ENCODE measurements at places on chromosomes 2 and 18. TPM values are rescaled to one million over a fixed set of nuclear protein-coding genes. Genes with fewer than 3 reads are reported as not detected.

Gene IFIH1
- total RNA-seq, result 7.8 TPM

Gene GALR1
- not detected for total RNA-seq

Gene TMEM200C
- 6.5 TPM for total RNA-seq

Gene ERFE
- total RNA-seq, result 7.4 TPM

Gene REG3A
- not detected for total RNA-seq

Gene NAGK
- 55.5 TPM for total RNA-seq

Gene ALPP
- total RNA-seq, result 14.4 TPM

Gene RBM43
- total RNA-seq, result 2.6 TPM

Gene ELOA2
- total RNA-seq, result not detected

Gene ECEL1
- not detected for total RNA-seq

Gene SCN2A
- 0.46 TPM for total RNA-seq

Gene TTC39C
- total RNA-seq, result 26.3 TPM

Gene NGEF
- 71.3 TPM for total RNA-seq

Gene ABHD1
- 0.36 TPM for total RNA-seq

Gene ABCA12
- not detected for total RNA-seq

Gene CFAP53
- not detected for total RNA-seq

Gene RIT2
- not detected for total RNA-seq

Gene GKN1
- not detected for total RNA-seq
